ENCODE measurements at places on chromosomes 4 and X. TPM values are rescaled to one million over a fixed set of nuclear protein-coding genes. Genes with fewer than 3 reads are reported as not detected.
A peak's percentile ranks its signal among the peaks of the same experiment; 100 is the strongest.

DNA sequence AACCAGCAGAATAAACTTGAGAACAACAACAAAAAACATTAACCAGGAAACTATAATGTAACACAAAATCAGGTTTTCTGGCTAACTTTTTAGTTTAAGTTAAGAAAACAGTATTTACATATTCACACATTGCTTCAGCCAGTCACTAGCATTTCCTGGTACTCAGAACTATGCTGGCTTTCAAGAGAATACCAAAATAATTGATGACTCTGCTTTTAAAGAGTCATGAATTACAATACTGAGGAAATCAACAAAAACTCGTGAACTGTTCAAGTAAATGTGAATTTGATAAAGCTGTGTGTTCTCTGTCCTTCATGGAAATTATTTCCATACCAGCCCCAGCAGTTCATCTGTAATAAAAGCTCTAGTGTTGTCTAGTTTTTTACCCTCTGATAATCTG, 27.4 kb downstream of the PRSS12 start:
- DNase-seq: no peak

DNA sequence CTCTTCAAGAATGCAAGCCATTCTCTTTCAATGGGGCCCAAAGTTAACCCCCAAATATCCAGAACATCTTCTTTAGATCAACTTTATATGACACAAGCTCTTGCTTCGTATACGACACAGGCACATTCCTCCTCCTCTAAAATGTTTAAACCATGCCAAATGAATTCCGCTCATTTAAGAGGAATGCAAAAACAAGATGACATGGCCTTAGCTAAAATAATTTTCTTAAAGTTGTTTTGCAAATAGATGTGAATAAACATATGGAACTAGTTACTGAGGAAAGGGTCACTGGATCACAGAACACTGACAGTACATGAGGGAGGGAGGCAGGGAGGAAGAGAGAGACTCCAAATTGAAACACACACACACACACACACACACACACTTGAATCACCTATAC, 97.4 kb downstream of the RASL11B start:
- no peak for DNase-seq

- DNase-seq: no peak
Observed at GRCh38 chrX:72041176-72041575, 90.5 kb downstream of the RTL5 start.

DNA sequence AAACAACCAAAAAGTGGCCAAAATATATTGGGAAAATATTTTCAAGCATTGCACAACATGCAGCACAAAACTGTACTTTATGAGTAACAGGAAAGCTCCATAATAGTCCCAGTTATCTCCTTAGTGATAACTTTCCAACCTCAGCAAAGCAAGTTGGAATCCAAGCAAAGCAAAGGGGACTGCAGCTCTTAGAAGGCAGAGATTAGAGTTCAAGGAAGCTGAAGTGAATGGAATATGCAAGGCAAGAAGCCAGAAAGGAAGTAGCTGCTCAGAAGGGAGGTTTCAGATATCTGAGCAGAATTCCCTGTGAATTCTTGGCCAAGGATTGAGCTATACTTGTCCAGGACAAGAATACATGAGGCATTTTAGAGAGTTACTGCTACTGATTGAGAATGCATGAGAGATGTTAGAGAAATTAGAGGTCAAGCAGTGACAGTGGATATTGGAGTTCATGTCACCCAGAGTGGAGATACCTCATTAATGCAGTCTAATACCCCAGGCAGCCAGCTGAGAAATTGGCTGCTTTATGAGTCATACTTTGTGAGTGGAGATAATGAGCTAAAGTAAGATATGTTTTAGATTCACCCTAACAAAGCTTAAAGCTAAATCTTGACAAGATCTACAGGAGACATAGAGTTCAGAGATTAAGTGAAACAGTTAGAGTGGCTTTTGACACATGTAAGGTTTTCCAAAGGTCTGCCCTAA, 102.8 kb downstream of the INPP4B start:
- no peak for DNase-seq

Gene ASMTL
- 15.8 TPM for total RNA-seq

DNA sequence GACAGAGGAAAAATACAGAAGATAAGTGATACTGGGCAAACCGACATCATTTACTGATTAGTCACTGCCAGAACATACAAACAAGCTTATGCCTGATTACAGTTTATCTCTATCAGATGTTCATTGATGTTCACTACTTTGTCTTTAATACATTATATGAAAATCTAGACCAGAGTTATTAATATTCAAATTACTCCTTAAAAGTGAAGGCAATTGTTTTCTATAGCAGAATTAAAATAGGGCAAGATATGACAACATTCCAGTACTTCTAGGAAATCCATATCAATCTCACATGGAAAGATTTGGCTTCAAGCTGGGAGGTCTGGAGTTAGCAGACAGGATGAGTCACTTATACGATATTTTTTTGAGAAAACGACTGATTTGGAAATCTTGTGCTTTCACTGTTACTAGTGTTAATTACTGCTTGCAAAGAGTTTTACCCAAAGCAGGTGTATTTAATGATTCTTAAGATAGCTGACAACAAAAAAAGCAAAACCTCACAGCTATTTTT, 31.8 kb downstream of the HPGD start:
- DNase-seq: peak; percentile 6

Gene SPATA18
- not detected for total RNA-seq
